Heart right ventricle (tissue), 16 donors: ENCODE measurements at places on chromosomes 4 and X.

DNA sequence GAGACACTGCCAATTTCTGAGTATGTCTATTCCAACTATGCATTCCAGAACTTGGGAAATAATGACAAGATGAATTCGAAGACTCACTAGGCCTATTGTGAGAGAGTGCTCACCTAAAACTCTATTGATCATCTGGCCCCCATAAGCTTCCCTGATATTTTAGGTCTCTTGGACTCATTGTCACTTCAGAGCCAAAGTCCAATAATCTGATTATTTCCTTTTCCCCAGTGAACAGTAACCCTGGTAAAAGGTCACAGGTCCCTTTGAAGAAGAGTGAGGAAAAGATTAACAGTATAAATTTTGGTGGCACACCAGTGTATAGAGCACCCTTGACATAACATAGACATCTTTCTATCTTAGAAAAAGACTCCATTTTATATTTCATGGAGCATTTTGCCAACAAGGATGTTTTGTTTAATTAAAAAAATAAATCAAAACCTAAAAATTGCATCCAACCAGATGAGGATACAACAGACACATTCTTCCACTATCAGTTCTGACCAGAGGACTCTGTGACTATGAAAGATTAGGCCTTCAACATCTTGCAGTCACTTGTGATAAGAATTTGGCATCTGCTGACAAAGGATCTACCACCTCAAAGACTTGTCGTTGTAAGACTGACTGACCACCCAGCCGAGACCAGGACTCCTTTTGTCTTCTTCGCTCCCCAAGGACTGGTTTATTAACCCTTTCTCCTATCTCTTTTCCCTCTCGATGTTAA lies 191.9 kb downstream of the MAB21L2 start:
- no peak overlapping the region for H3K27ac ChIP-seq
- H3K36me3 ChIP-seq, result no peaks in the 10 kb centered on the region
- H3K4me1 ChIP-seq, result peaks cover 7% of the 10 kb centered on the region
- no peak for DNase-seq
- H3K4me3 ChIP-seq, result no peak overlapping the region
- H3K27me3 ChIP-seq, result no peaks in the 10 kb centered on the region

DNA sequence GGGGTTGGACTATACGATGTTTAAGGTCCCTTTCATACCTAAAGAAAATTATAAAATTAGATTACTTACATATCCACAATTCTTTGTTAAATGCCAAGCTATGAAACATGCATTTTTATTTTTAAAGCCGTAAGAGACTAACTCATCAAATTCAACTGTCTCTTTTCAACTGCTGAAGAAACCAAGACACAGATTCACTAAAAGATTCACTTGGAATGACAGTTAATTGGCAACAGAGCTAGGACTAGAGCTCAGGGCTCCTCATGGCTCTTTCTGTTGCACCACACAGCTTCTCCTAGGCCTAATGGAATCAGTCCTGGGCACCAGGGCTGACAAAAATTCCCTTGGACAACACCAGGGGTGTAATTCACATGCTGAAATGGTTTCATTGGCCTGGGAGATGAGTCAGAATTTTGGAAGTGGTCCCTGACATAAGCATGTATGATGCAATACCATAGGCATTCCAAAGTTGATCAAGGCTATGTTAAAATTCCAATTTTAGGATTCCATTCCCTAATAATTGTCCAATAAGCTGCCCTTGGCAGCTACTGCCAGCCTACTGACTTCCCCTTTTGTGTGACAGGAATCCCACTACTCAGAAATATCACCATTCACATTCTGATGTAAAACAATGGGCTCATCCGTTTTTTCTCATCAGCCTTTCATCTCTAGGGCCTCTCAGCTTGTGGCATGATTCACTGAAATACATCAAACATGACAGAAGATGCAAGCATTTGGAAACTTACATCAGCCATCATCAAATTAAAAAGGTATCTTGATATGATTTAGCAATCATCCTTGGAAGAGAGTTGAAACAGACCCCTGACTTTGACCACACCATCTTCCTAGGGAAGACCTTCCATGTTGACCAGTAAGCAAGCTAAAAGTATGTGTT lies 54.2 kb downstream of the PLAC1 start:
- H3K4me3 ChIP-seq, result no peak overlapping the region
- peaks cover 12% of the 10 kb centered on the region for H3K4me1 ChIP-seq
- H3K27ac ChIP-seq, result no peak overlapping the region
- no peaks in the 10 kb centered on the region for H3K36me3 ChIP-seq
- DNase-seq, result no peak

GRCh38 chr4:143351149-143351691 lies 14.5 kb downstream of the GAB1 start:
- DNase-seq, result no peak
- no peaks in the 10 kb centered on the region for H3K36me3 ChIP-seq
- no peak overlapping the region for H3K4me3 ChIP-seq
- H3K27ac ChIP-seq, result peak overlapping the region; percentile 50
- no peaks in the 10 kb centered on the region for H3K27me3 ChIP-seq

GRCh38 chr4:143667461-143667860 lies 33.0 kb downstream of the FREM3 start:
- H3K4me1 ChIP-seq, result peaks cover 16% of the 10 kb centered on the region
- no peak for DNase-seq
- no peak overlapping the region for H3K4me3 ChIP-seq
- no peak overlapping the region for H3K27ac ChIP-seq
- no peaks in the 10 kb centered on the region for H3K36me3 ChIP-seq
- H3K27me3 ChIP-seq, result no peaks in the 10 kb centered on the region

DNA sequence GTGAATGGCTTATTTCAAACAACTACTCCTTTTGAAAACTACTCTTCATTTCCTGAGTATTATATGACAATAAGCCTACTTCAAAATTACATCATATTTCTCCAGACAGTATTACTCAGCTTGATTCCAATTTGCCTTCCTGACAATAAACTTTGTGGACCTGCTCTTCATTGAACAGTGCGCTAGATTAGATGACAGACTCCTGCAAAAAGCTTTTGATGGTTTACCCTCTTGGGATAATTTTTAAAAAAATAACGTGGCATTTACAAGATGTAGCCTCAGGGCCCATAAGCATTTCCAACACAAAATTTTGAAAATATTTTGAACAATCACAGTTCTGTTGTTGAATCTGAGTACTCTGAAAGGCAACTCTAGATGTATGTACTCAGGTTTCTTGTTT lies 25.9 kb downstream of the MGAT4D start:
- DNase-seq, result no peak
- H3K36me3 ChIP-seq, result no peaks in the 10 kb centered on the region
- H3K4me1 ChIP-seq, result no peaks in the 10 kb centered on the region
- H3K4me3 ChIP-seq, result no peak overlapping the region
- no peak overlapping the region for H3K27ac ChIP-seq

DNA sequence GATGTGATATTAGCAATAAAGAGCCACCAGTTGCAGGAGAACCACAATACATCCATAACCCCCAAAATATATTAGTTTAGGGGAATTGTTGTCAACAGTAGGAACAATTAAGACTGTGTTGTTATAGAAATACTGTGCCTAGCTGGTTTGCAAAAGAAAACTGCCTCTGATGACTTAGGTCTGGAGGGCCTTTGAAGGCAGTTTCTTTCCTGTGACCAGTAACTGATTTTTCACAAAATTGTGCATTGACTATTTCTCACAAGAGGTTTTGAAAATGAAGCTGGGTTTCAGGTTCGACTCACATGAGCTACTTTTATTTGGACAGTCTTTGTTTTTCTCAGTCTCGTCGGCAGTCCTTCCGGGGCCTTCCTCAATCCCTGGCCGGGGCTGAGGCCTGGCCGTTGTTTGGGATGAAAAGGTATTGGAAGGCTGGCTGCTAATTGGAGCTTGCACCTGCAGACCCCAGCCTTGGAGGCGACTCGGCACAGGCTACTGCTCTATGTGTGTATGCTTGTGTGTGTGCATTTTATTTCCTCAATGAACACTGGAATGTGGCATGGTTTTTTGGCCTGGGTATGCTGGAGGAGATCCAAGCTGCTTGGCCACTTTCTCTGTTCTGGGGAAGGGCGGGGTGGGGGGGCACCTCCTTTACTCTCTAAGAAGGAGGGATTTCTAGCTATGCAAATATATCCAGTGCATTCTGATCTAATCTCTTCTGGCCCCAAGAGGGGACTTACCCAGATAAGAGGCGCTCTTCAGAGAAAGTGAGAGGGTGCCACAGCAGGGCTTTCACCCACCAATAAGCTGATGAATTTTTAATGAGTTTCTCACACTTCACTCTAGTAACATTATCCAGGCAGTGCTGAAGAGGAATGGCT lies 49.5 kb upstream of the LNX1 start:
- H3K36me3 ChIP-seq, result no peaks in the 10 kb centered on the region
- no peak overlapping the region for H3K27ac ChIP-seq
- H3K4me1 ChIP-seq, result peaks cover 13% of the 10 kb centered on the region
- H3K4me3 ChIP-seq, result no peak overlapping the region
- no peaks in the 10 kb centered on the region for H3K27me3 ChIP-seq

DNA sequence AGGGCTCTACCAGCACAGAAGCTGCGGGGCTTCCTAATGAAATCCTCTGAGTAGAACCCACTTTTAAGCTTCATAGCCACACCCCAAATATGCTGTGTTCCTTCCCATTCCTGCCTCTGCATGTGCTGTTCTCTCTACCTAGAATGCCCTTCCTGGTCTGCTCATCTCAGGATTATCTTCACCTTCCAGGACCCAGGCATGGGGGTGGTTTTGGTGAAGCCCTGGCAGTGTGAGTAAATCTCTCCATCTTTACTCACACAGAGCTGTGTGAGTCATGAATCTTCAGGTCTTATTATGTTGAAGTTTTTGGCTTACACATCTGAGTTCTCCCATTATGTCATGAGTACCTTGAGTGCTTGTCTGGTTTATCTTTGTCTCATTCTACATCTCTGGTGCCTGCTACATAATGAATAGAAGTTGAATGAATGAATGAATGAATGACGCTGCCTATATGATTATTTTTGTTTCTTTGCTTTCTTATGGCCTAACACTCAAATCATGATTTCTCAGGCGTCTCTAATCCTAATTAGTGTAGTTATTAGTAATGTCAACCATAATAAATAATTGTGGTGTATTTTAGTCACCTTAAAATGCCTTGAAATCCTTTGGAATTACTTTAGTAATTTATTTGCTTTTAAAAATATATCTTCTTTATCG lies 41.9 kb downstream of the HADH start:
- H3K4me3 ChIP-seq, result no peak overlapping the region
- no peaks in the 10 kb centered on the region for H3K27me3 ChIP-seq
- no peak for DNase-seq

DNA sequence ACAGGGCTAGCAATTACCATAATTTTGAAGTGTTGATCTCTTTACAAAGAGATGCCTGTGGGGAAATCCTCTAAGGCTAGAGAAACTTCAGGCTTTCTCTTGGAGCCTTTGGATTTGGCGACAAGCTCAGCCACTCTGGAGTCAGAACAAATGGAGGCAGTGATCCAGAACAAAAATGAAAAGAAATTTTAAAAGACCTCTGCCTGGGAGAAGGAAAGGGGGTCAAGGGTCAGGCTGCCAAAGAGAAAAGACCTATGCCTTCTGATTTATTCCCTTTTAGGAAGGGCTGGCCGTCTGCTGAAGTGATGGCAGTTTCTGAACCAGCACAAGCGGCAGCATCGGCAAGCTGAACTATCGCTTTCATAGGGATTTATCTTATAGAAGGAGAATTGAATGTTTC lies 140.8 kb upstream of the SFRP2 start:
- H3K27ac ChIP-seq, result no peak overlapping the region
- no peaks in the 10 kb centered on the region for H3K4me1 ChIP-seq
- no peaks in the 10 kb centered on the region for H3K27me3 ChIP-seq
- H3K4me3 ChIP-seq, result no peak overlapping the region
- no peaks in the 10 kb centered on the region for H3K36me3 ChIP-seq
- no peak for DNase-seq

- no peaks in the 10 kb centered on the region for H3K27me3 ChIP-seq
- H3K4me3 ChIP-seq, result peak overlapping the region; percentile 35
- DNase-seq, result peak; percentile 29
- peaks cover 5% of the 10 kb centered on the region for H3K36me3 ChIP-seq
These were observed 488 bp downstream of the TBC1D25 start for GRCh38 chrX:48540028-48540375.

GRCh38 chr4:38308728-38309311 lies 348.6 kb downstream of the PTTG2 start:
- no peak overlapping the region for H3K27ac ChIP-seq
- H3K4me1 ChIP-seq, result peaks cover 1% of the 10 kb centered on the region
- H3K27me3 ChIP-seq, result no peaks in the 10 kb centered on the region
- H3K36me3 ChIP-seq, result no peaks in the 10 kb centered on the region

DNA sequence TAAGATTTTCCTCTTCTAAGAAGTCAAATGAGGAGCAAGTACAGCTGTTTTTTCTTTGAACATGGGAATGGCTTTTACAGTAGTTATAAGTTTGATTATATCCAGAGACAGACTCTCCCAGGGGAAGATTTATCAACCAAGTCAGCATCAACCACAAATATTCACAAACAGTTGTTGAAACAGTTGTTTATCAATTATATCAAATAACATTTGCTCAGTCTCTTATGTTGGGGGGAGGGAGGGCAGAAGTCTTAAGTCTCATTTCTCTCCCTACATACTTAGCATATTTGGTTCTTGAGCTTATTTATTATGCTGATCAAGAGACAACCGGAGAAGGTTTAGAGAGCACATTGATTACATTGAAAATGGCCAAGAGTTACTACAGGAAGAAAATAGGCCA lies 110.1 kb downstream of the FBXO8 start:
- no peak overlapping the region for H3K27ac ChIP-seq
- H3K36me3 ChIP-seq, result no peaks in the 10 kb centered on the region
- H3K4me1 ChIP-seq, result no peaks in the 10 kb centered on the region
- DNase-seq, result no peak
